Caudate nucleus (tissue), 63 donors: ENCODE measurements at places on chromosomes 4 and X.

DNA sequence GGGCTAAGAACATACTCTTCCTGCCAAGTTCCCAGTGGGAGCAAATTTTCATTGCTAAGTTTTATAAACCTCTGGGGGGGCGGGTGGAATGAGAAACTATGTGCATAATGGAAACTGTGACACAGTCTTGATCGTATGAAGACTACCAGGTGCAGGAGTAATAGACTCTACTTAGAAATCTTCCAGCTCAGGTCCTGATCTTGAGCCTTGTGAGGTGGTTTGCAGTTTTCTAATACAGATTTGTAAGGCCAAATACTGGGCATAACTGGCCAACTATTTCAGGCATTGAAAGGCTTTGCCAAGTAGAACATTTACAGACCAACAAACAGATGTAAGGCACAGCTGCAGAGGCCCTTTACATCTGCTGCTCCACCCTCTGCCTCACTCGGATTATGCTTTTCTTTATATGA lies 89.7 kb upstream of the CBR4 start:
- no peak for DNase-seq

DNA sequence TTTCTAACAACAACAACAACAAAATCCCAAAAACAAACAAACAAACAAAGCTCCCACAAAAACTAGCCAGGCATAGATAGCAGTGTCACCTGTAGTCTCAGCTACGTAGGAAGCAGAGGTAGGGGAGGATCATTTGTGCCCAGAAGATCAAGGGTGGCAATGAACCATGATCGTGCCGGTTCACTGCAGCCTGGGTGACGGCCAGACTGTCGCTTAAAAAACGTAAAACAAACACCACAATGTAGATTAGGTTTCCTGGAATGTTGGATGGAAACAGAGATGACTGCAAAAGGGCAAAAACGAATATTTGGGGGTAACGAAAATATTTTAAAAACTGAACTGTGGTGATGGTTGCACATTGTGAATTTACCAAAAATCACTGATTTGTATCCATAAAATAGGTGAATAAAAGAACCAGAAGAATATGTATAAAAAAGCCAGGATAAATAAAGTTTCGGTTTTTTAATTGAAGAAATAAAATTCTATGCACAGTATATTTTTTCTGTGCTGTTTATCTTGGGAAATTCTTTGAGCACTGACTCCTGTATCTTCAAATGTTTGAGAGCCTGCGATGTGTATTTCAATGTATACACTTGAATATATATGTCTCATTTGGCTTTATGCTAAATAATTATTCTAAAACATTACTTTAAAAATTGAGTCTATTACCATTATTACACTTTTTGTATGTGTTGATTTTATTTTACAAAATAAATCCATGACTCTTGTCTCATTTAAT lies 1477.0 kb downstream of the PCDH7 start:
- DNase-seq: no peak

DNA sequence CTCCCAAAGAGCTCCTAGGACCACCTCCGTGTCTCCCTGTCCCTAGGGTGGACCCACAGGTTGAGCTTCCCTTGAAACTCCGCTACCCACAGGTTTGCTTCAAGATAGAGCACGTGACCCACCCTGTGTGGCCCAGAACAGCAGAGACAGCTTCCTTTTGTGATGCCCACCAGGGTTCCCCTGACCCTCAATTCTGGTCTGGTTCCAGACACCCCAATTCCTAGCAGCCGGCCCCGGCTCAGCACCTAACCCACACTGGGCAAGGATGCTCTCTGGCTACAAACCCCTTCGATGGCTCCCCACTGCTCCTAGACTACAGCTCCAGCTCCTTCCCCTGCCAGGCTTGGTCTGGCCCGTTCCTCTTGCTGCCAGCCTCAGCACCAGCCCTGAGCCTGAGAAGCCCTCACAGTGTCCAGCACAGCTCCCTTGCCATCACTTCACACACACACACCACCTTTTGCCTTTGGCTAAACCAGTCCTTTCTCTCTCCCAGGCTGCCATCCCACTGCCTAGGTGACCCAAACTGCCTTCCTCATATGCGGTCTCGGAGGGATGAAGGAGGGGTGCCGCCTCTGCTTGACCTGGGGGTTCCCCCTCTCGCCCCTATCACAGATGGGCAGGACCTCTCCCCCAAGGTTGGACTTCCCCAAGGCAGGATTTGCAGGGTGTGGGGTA lies 6.2 kb downstream of the PNCK start:
- DNase-seq: no peak

DNA sequence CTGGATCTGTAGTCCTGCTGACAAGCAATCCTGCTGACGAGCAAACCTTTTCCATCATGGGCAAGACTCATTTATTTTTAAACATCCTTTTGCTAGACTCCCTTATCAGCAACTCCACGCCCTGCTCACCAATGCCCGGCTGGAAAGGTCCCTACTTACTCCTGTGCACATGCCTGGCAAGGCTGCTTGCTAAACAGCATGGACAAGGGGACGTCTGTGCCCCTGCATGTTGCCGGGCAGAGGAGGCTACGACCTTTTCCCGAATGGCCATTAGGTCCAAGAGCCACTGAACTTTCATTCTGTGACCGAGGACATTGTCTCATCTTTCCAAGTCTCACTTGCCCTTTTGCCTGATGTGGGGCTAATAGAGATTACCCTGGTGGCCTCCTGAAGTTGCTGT lies 98.6 kb downstream of the MGST2 start:
- DNase-seq: no peak

DNA sequence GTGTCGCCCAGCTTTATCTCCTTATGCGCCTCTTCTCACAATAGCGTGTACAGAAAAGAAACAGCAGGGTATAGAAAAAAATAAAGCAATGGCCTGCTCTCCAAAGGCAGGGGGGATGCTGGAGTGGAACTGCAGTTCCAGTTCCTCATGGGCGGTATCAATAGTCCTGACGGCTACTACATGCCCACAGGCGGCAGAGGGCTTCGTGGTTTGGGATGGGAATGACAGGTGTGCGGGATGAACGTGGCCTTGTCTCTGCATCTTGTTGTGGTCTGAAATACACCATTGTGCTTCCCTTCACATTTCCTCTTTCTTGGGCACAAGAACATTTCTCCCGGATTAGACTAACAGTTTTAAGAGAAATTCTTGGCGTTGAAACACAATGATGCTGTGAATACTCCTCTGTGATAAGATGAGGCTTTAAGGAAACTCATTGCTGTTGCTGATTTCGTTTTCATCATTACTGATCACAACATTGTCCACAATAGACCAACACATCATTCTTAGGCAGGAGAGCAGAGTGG lies 124.1 kb upstream of the IGFBP7 start:
- DNase-seq: no peak

DNA sequence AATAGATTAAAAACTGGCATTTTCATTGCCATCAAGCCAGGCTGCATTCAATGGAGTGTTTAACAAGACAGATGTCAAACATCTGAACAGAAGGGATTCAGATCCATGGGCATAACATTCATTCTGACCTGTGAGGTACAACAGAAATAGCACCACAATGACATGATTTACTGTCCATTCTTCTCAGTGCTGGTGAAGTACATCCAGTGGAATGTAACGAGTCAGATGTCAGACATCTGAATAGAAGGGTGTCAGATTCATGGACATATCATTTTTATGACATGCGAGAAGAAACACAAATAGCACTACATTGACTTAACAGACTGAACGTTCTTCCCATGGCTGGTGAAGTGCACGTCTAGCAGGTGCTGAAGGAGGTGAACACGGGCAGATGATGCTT lies 186.4 kb downstream of the PPP4R3C start:
- DNase-seq: no peak

DNA sequence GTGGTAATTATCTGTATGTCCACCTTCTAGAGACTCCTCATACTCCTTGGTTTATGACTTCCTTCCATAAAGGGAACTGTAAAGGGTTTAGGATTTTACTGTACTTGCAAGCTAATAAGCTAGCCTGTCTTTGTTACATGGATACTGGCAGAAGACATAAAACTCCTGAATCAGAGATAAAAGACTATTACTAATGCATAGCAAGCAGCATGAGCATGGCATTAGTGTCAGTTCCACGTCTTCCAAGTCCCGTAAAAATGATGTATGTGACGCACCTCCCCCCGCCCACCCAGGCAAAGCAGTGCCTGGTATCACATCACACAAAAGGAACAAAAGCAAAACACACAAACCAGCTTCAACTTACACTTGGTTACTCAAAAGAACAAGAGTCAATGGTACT lies 71.0 kb downstream of the SLC10A6 start:
- no peak for DNase-seq
